Forelimb muscle (tissue), 1 donor: ENCODE measurements at places on chromosomes 13 and 19. TPM values are rescaled to one million over a fixed set of nuclear protein-coding genes. Genes with fewer than 3 reads are reported as not detected.

Gene CYP2A7
- 0.27 TPM for polyA plus RNA-seq

GRCh38 chr19:41870401-41870873, 6.6 kb upstream of the CD79A start:
- DNase-seq: no peak

DNA sequence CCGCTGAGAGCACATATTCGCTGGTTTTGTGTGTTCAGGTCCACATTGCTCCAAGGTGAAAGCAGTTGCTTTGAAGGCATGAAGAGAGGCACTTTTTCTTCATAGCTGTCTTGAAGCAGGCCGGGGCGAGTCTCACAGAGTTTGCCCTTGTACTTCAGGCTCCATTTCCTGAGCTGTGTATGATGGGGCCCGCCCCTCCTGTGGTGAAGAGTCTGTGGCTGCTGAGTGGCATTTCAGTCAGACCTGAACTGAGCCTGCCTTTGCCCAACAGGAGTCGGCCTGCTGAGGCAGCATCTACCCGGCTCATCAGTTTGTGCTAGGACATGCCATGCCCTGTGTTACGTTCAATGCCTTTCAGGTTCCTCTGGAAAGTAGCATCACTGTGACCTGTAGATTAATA, 44.4 kb upstream of the C1QTNF9 start:
- DNase-seq: no peak

GRCh38 chr13:113022391-113022744, 53.4 kb downstream of the MCF2L start:
- DNase-seq: no peak

DNA sequence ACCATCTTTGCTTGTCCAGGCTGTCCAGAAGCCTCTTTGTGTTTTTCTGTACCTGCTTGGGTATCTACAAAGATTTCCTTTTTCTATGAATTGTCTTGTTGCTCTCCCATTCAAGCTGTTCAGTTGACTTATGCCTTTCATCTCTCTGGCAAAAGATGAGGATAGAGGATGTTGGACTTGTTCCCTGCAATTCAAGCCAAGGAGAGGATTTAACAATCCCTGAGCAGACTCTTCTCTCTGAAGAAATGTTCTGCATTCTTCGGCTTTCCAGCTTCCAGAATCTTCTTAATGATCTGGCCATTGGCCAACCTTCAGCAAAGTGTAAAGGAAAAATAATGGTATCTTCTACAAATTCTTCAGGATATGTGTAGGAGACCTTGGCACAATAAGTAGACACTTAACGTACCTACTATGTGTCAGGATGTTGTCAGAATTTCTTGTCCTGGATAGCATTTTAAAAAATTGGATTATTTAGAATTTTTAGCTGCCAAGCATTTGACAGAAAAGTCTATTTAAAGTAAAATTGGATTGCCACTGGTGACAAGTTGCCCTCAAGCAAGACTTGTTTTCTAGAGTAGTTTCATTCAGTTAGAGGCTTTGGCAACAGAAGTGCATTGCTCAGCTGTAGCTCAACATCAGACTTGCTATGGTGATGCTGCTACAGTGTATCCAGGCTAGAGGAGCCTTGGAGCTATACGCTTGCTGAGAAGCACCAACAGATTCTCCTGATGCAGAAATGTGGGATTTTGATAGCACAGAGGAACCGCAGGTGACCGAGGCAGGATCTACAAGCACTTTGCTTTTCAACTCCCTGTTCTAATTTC, 455.7 kb downstream of the SUCLA2 start:
- peak; percentile 28 for DNase-seq

Gene FBXO27
- 2.2 TPM for polyA plus RNA-seq

Gene ATP4B
- polyA plus RNA-seq: 0.09 TPM

DNA sequence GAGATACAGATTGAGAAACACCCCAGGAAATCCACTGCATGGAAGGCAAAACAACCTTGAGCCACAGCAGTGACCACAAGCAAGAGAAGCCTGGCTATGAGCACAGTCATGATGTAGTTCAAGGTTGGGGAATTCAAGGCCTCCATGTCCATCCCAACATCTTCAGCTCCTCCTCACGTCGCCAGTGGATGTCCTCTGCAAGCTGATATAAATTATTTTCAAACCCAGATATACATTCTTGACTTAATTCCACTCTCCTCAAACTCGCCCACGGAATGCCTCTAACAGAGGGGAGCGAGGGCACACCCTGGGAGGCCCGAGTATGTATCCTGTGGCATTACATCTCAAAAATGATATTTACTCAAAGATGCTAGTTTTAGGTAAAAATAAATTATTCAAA, 105.5 kb downstream of the SHISA2 start:
- no peak for DNase-seq

Gene ICAM5
- 0.18 TPM for polyA plus RNA-seq

GRCh38 chr13:93942016-93942415, 537.5 kb downstream of the DCT start:
- no peak for DNase-seq

DNA sequence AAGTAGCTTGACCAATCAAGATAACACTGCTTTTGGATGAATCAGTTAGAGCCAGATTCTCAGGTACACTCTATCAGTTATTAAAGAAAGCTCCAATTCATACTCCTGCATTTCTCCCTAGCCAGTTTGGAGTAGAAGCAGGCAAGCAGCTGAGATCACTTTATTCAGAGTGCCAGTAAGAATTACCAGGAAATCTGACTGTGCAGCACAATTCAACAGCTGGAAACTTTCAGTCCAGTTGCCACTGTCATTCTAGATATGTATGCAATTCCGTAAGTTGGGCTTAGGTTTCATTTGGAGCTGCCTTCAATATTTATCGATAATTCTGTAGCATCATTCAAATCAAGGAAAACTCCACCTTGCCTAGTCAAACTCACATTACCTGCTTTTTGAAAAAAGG, 2625.6 kb upstream of the PCDH20 start:
- peak; percentile 14 for DNase-seq
